DMS 273 treated with DMSO at 0.1 percent for 48 hours (cell line): ENCODE measurements at places on chromosomes 1 and 21.

DNA sequence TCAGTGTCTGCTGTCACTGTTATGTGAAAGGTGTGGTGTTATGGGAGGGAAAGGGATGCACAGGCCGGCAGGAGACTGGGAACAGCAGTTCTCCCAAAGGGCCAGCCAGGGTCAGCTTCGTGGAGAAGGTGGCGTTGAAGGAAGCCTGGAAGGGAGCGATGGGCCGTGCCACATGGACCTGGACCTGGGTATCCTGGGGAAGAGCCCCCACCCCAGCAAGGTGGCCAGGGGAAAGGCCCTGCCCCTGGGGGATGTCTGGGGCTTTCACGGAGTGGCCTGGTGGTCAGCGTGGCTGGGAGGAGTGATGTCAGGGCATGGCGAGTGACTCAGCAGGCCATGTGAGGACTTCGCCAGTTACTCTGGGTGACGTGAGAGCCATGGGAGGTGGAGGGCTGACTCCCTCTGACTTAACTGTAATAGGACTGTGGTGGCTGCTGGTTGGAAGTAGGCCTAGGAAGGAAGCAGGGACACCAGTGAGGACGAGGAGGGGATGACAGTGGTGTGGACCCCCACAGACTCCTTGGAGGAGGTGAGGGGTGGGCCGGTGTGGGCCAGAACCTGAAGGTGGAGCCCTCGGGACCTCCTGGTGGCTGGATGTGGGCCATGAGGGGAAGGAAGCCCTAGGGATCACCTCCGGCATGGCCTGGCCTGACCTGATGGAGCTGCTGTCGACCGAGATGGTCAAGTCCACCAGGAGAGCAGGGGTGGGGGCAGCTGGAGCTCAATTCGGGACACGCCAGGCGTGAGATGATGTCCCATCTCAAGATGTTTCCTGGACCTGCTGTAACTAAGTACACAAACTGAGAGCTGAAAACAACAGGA lies 54.5 kb downstream of the BACE2 start:
- no peak for DNase-seq

- no peak for DNase-seq
These were observed 9.9 kb downstream of the MYOM3 start for GRCh38 chr1:24101796-24102586.

- DNase-seq = no peak
These were observed 1.3 kb downstream of the DENND4B start for GRCh38 chr1:153945131-153945794.

DNA sequence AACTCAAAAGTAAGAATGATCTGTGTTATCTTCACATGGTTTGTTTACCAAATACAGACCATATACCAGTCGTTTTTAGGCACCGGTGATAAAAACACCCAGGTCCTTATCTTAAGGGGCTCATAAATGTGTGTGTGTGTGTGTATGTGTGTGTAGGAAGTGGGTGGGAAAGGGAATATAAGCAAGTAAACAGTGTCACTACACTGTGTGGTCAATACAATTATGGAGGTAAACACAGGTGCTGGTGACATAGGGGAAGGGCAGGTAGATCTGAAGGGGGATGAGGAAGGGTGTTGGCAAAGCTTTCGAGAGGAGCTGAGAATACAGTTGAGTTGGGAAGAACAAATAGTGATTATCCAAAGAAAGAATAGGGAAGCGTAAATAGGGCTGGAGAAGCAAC lies 19.1 kb upstream of the MRPS6 start:
- no peak for DNase-seq

DNA sequence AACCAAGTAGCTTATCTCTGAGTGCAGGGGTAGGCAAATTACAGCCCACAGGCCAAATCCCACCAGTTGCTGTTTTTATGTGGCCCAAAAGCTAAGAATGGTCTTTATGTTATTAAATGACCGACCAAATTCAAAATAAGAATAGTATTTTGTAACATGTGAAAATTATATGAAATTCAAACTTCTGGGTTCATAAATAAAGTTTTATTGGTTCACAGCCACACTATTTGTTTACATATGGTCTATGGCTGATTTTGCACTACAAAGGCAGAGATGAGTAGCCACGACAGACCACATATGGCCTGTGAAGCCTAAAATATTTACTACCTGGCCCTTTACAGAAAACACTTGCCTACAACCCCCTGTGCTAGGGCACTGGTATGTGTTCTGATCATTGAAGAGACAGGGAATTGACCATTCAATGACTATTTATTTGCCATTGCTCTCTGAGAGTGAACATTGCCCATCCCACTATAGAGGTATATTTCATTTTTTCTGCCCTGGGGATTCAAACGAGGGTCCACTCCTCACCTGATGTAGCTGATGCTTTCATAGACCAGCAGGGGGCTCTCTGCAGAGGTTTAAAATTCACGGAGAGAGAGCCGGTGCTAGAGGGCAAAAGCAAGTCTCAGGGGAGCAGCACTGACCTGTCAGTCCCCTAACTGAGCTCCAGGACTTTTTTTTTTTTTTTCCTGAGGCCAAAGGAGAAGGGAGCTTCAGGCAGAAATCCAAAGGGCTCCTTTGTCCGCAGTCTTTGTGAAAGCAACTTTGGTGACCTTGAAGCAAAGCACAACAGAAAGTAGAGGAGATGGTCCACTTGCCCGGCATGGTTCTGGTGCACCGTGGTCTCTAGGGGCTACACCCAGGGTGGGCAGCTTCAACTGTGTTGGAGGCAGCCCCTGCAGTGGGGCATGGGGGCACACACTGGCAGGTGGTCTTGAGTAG lies 7.3 kb upstream of the GNL2 start:
- DNase-seq = no peak

DNA sequence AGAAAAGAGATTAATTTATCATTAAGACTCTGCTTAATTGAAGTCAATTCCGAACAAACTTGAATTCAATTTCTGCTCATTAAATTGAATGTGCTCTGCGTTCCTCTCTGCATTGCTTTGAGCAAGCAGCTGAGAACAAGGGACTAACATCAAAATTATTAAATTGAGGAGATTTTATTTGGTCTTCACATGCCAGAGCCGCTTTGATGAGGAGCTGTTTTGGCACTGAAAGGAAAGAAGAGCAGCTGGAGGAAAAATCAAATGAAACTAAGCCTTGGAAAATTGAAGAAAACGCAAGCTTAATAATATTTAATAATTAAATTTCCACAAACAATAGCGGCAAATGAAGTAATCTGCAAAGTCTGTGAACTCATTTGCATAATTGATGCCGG lies 222.0 kb upstream of the PKN2 start:
- DNase-seq = no peak

DNA sequence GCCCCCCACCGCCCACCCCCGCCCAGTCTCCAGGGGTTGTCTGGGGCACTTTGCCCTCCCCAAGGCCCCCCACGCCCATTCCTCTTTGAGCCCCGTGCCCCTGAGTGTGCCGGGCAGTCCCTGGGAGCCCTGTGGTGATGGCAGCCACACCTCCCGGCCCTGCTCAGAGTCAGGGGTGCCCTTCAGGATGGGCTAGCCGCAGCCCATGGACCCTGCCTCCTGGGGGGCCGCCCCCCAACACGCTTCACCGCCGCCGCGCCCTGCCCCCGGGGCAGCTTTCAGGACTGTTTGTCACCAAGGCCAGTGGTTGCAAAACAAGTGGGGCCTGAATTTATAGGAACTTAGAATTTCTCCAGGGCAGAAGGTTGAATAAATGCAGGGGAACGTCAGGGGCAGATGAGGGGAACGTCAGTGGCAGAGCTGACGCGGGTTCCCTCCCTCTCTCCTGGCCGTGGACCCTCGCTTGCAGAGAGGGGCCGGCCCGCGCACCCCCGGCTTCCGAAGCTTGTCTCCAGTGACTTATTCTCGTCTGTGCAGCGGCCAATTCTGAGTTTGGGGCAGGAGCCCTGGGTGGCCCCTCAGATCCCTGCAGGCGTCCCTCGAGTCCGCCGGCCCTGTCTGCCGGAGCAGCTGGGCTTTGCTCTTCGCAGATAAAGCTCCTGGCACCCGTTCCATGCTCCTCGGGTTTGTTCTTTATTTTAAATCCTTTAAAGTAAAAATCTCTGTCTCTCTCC lies 41.2 kb upstream of the ADARB1 start:
- no peak for DNase-seq
